ENCODE measurements at places on chromosomes 13 and 19.

- no peak for DNase-seq
These were observed 28.2 kb downstream of the ATP8B3 start for GRCh38 chr19:1783874-1784273.

- DNase-seq, result no peak
These were observed 14.7 kb upstream of the KCTD15 start for GRCh38 chr19:33781996-33782395.

GRCh38 chr19:33211794-33212435 lies 13.7 kb downstream of the SLC7A10 start:
- no peak for DNase-seq

GRCh38 chr13:71290963-71291841 lies 575.8 kb downstream of the DACH1 start:
- no peak for DNase-seq

DNA sequence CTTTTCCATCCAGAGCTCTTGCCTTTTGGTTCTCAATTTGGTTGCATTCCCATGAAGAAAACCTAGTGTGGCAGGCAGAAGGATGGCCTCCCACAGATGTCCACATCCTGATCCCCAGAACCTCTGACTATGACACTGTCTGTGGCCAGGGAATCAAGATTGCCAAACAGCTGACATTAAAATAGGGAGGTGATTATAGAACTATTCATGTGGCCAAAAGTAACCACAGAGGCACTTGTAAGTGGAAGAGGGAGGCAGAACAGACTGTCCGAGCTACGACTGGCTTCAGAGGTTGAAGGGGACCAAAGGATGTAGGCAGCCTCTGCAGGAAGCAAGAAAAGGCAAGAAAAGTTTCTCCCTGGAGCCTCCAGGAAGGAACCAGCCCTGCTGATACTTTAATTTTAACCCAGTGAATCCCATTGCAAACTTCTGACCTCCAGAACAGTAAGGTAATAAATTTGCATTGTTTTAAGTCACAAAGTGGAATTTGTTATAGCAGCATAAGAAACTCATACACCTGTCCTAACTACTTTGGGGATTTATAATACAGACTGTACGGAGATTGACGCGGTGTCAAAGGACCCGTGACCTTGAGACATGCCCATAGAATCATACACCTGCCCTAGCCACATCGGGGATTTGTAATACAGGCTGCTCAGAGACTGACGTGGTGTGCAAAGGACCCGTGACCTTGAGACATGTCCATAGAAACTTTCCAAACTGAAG lies 106.5 kb downstream of the ATP11A start:
- DNase-seq, result no peak

GRCh38 chr19:43778651-43779050 lies 2.1 kb downstream of the KCNN4 start:
- DNase-seq, result no peak

All from non-pigmented ciliary epithelial cell (primary cell).